ENCODE measurements at places on chromosomes 7 and 10. TPM values are rescaled to one million over a fixed set of nuclear protein-coding genes. Genes with fewer than 3 reads are reported as not detected.
A peak's percentile ranks its signal among the peaks of the same experiment; 100 is the strongest.

- no peak overlapping the region for H3K27ac ChIP-seq
- H3K4me3 ChIP-seq = no peak overlapping the region
- H3K4me1 ChIP-seq = no peaks in the 10 kb centered on the region
- H3K36me3 ChIP-seq = no peaks in the 10 kb centered on the region
- DNase-seq = no peak
These were observed 54.5 kb downstream of the SCRN1 start for GRCh38 chr7:29935111-29935510.

GRCh38 chr7:32255036-32255435, 184.8 kb upstream of the PDE1C start:
- DNase-seq = no peak
- no peaks in the 10 kb centered on the region for H3K36me3 ChIP-seq
- H3K4me3 ChIP-seq = no peak overlapping the region
- no peak overlapping the region for H3K27ac ChIP-seq
- H3K27me3 ChIP-seq = no peaks in the 10 kb centered on the region
- no peaks in the 10 kb centered on the region for H3K4me1 ChIP-seq

- no peak overlapping the region for H3K4me3 ChIP-seq
- no peaks in the 10 kb centered on the region for H3K36me3 ChIP-seq
- H3K4me1 ChIP-seq = peaks cover 10% of the 10 kb centered on the region
These were observed 45.1 kb downstream of the KCNMA1 start for GRCh38 chr10:77592510-77592909.

DNA sequence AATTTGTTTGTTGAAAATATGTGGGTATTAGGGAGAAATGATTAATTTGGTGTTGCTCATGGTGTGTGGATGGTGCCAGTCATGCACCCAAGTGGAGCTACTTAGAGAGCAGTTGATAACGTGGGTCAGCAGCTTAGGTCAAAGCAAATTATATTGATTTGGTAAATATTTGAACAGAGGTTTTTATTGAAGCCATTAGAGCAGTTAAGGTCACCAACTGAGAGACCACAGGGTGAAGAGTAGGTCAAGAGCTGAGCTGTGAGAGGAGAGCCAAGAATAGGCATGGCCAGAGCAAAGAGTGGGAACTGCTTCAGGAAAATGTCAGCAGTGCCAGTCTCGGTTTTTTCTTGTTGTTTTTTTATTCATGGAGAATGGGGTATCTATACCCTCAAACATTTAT, 97.9 kb downstream of the TMEM168 start:
- H3K4me1 ChIP-seq = no peaks in the 10 kb centered on the region
- H3K27me3 ChIP-seq = no peaks in the 10 kb centered on the region
- no peak overlapping the region for H3K4me3 ChIP-seq
- H3K27ac ChIP-seq = no peak overlapping the region

- no peak overlapping the region for H3K4me3 ChIP-seq
- H3K36me3 ChIP-seq = no peaks in the 10 kb centered on the region
- H3K4me1 ChIP-seq = no peaks in the 10 kb centered on the region
- no peaks in the 10 kb centered on the region for H3K27me3 ChIP-seq
These were observed 148.5 kb downstream of the KIAA1217 start for GRCh38 chr10:24357344-24358004.

DNA sequence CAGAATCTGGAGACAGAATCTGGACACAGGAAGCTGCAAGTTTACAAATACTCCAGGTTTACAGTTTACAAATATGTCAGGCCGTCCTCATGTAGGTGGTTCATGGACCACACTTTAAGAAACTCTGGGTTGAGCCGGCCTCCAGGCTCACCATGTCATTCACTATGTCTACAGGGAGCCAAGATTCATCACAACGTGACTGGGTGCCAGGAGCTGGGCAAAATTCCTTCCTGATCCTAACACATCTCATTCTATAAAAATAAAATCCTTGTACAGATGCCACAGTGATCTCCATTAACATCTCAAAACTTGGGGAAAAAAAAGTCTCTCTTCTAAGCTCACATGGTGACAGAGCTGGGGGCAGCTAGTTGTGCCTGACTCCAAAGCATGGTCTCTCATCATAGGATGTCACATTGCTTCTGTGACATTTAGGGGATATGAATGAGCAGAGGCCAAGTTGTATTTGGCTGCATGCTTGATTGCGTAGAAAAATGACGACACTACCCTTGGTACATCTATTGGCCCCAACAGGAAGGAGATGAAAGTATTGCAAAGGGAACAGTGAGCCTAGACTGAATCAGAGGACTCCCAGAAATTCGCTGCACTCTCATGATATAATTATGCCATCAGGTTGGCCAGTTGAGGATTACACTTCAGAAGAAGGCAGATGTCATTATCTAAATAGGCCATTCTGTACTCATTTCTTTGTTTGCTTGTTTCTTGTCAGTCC, 35.9 kb downstream of the MTURN start:
- H3K36me3 ChIP-seq = no peaks in the 10 kb centered on the region
- no peak overlapping the region for H3K27ac ChIP-seq
- no peaks in the 10 kb centered on the region for H3K27me3 ChIP-seq
- no peak for DNase-seq
- H3K4me3 ChIP-seq = no peak overlapping the region
- H3K4me1 ChIP-seq = peaks cover 13% of the 10 kb centered on the region

The IL6 gene
- total RNA-seq = 10.8 TPM

GRCh38 chr10:14024329-14025202, 306.2 kb downstream of the FRMD4A start:
- peak overlapping the region; percentile 37 for H3K27ac ChIP-seq
- no peaks in the 10 kb centered on the region for H3K36me3 ChIP-seq
- H3K27me3 ChIP-seq = no peaks in the 10 kb centered on the region
- DNase-seq = peak; percentile 21
- H3K4me1 ChIP-seq = no peaks in the 10 kb centered on the region

The GPR146 gene
- 9.2 TPM for total RNA-seq

GRCh38 chr10:7717767-7718166, 14.7 kb downstream of the ITIH2 start:
- H3K4me3 ChIP-seq = no peak overlapping the region
- no peaks in the 10 kb centered on the region for H3K4me1 ChIP-seq
- DNase-seq = no peak
- no peaks in the 10 kb centered on the region for H3K36me3 ChIP-seq
- no peak overlapping the region for H3K27ac ChIP-seq
- no peaks in the 10 kb centered on the region for H3K27me3 ChIP-seq

- peak within 1 kb of the TSS; percentile 68 for H3K27ac ChIP-seq
- no peaks in the 10 kb centered on the region for H3K36me3 ChIP-seq
- H3K27me3 ChIP-seq = no peaks in the 10 kb centered on the region
- H3K4me3 ChIP-seq = no peak within 1 kb of the TSS
- H3K4me1 ChIP-seq = peaks cover 21% of the 10 kb centered on the region
- DNase-seq = peak; percentile 67
These were observed at the start of gene PHKG1 for GRCh38 chr7:56092789-56093531. PHKG1 (minus strand) TSS chr7:56092952; CDS start chr7:56088941, 4,011 bp downstream.

DNA sequence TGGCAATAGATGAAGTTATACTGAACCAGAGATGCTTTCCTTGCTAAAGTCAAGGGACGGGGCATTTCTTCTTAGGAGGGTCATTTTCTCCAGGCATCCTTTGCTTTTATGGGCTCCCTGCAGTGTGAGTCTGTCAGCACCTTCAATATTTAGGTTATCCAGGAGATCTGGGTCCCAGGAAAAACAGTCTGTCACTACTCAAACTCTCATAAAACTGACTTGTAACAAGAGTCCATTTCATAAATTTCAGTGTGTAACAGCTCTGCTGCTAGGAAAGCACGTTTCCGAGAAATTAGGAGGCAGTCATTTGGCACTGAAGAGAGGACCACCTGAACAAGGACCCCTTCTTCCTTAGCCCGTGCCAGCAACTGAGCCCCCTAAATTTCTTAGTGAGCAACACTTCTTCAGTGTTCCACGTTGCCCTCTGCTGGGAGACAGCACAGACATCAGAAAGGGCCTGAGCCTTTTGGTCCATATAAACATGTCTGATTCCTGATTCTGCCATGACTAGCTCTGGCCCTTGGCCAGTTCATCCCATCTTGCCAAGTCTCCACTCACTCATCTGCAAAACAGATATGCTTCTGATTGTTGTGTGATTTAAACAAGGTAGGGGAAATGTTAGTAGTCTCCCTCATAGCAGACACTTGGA, 7.2 kb downstream of the GCC1 start:
- no peaks in the 10 kb centered on the region for H3K27me3 ChIP-seq
- no peak overlapping the region for H3K4me3 ChIP-seq
- no peaks in the 10 kb centered on the region for H3K36me3 ChIP-seq
- no peak for DNase-seq
- H3K27ac ChIP-seq = no peak overlapping the region

DNA sequence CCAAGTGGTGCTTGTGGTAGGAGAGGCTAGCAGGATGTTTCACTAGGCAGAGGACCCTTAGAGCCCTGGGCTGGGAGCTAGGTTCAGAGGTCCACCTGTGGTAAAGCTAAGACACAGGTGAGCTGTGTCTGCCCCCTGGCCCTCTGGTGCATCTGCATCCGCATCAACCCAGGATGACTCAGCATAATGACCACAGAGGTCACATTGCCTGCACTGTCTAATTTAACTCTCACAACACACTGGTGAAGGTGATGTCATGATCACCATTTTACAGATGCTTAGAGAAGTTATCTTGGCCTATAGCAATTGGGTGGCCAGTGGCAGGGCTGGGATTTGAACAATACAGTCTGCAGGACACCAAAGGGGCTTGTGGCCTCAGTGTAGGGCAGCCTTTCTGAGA, 33.1 kb downstream of the HABP2 start:
- no peak for DNase-seq
- H3K4me3 ChIP-seq = no peak overlapping the region
- no peaks in the 10 kb centered on the region for H3K36me3 ChIP-seq
- H3K4me1 ChIP-seq = no peaks in the 10 kb centered on the region
- no peak overlapping the region for H3K27ac ChIP-seq

The MMP21 gene
- total RNA-seq = not detected

GRCh38 chr10:73916761-73917470, 6.0 kb downstream of the PLAU start:
- H3K4me3 ChIP-seq = no peak overlapping the region
- H3K36me3 ChIP-seq = no peaks in the 10 kb centered on the region
- DNase-seq = peak; percentile 30
- H3K27me3 ChIP-seq = peaks cover 1% of the 10 kb centered on the region

- no peaks in the 10 kb centered on the region for H3K36me3 ChIP-seq
- H3K4me3 ChIP-seq = no peak overlapping the region
- H3K27me3 ChIP-seq = no peaks in the 10 kb centered on the region
- H3K4me1 ChIP-seq = peaks cover 11% of the 10 kb centered on the region
These were observed 3.0 kb upstream of the STMP1 start for GRCh38 chr7:135659159-135659846.

DNA sequence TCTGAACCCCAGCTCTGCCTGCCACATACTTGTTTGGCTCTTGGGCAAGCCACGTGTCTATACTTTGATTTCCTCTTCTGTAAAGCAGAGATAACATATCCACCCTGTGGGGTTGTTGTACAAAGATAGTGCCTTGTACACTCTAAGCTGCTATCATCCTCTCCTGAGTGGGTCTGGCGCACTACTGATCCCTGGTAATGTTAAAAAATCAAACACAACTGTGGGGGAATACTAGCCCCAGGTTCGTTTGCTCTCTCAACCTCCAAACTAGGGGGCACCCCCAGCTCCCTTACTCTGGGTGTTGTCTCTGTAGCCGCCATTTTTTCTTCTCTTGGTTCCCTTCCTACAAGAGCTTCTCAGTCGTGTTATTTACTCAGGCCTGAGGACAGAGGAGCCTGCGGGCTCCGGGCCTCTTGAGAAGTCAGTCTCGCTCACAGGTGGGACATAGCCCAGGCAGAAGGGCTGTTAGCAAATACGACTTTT, 1.0 kb downstream of the POLM start:
- H3K4me1 ChIP-seq = peaks cover 10% of the 10 kb centered on the region
- no peak for DNase-seq
- H3K27ac ChIP-seq = peak overlapping the region; percentile 94
- H3K4me3 ChIP-seq = peak overlapping the region; percentile 78
- H3K36me3 ChIP-seq = no peaks in the 10 kb centered on the region
- H3K27me3 ChIP-seq = no peaks in the 10 kb centered on the region

DNA sequence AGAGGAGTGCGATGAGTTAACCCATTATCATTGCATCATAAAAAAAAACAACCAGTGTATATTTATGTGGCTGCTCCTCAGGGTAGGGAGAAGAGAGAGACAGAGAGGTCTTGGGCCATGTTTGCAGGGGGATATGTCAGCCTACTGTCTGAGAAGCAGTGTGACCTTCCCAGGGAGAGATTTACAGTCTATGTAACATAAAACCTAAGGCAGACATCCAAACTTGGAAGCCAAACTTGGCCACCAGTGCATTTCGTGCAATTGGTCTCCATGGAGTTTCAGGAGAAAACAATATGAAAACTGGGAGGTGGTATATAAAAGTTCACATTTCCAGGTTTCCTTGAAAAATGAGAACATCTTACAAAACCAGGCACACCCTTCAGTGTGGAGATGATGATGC, 85.9 kb upstream of the CXCL12 start:
- H3K4me1 ChIP-seq = no peaks in the 10 kb centered on the region
- no peak overlapping the region for H3K27ac ChIP-seq
- no peak overlapping the region for H3K4me3 ChIP-seq
- no peak for DNase-seq

The EBF3 gene
- total RNA-seq = 0.37 TPM

DNA sequence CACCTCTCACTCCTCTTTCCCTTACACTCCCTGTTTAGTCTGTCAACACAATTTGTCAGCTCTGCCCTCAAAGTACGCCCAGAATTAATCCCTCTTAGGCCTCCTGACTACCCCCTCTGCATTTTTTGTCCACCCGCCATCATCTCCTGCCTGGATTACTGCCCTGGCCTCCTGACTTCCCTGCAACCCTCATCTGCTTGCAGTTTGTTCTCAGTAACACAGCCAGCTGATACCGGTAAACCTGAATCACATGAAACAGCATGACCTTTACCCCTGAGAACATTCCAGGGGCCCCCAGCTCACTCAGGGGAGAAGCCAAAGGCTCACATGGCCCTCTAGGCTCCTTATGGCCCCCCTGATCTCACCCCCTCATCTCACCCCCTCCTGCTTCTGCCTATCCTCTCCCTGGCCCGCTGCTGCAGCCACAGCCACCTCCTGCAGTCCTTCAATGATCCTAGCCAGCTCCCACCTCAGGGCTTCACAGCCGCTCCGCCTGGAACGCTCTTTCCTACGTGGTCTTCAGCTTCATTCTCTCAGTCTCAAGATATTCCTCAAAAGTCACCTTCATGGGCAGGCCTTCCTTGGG, 8.9 kb downstream of the C10orf53 start:
- no peak for DNase-seq
- no peak overlapping the region for H3K4me3 ChIP-seq
- no peaks in the 10 kb centered on the region for H3K36me3 ChIP-seq

DNA sequence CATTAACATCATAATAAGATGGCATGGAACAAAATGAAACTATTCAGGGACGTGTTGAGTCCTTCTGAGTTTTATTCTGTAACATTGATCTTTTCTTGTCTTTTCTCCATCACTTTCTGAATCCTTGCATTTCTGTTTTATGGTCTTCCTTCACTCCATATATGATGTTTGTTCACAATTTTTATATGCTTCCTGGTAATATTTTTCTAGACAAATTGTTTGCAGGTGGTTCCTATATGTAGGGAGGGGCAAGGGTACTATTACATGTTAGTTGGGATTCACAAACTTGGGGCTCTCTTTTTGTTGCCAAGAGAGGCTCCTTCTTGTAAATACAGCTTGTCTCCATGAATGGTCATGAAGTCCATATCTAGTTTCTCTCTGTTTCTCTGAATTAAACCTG, 159.2 kb downstream of the LHFPL3 start:
- no peak overlapping the region for H3K4me3 ChIP-seq
- no peaks in the 10 kb centered on the region for H3K27me3 ChIP-seq
- no peak overlapping the region for H3K27ac ChIP-seq
- DNase-seq = no peak
- peaks cover 8% of the 10 kb centered on the region for H3K4me1 ChIP-seq

- DNase-seq = no peak
- H3K4me3 ChIP-seq = no peak overlapping the region
- no peaks in the 10 kb centered on the region for H3K4me1 ChIP-seq
- no peaks in the 10 kb centered on the region for H3K36me3 ChIP-seq
These were observed 323.5 kb downstream of the ADARB2 start for GRCh38 chr10:1413823-1414222.
